Thoracic aorta (tissue), 2 donors: ENCODE measurements at places on chromosomes 1 and 21. TPM values are rescaled to one million over a fixed set of nuclear protein-coding genes. Genes with fewer than 3 reads are reported as not detected.

Gene S100A5
- total RNA-seq, result not detected

GRCh38 chr1:167474191-167474641 lies 44.1 kb downstream of the CD247 start:
- H3K27me3 ChIP-seq, result no peaks in the 10 kb centered on the region
- H3K4me3 ChIP-seq, result no peak overlapping the region
- H3K4me1 ChIP-seq, result no peaks in the 10 kb centered on the region
- H3K27ac ChIP-seq, result no peak overlapping the region
- H3K36me3 ChIP-seq, result no peaks in the 10 kb centered on the region

Gene FCRL2
- total RNA-seq, result not detected

Gene CFAP107
- not detected for total RNA-seq

GRCh38 chr1:44359234-44359935 lies 4.3 kb upstream of the ERI3 start:
- DNase-seq, result no peak
- no peak overlapping the region for H3K27ac ChIP-seq
- H3K27me3 ChIP-seq, result no peaks in the 10 kb centered on the region
- H3K4me1 ChIP-seq, result no peaks in the 10 kb centered on the region

DNA sequence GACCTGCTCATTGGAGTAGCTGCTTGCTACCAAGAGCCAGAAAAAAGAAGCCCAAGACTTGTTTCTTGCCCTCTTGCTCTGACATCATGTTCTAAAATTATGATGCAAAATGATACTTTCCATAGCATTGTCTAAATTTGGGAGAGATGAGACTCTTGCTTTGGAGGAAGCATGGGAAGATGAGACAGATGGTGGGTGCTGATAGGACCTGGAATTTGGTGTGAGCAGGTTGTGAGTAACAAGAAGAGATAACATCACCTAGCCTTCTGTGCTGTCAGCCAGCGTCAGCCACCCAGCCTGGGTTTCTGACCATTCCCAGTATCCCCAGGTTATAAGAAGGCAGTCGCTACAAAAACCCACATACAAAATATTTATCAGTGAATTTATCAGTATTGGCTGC lies 67.1 kb upstream of the GCLM start:
- no peak overlapping the region for H3K27ac ChIP-seq
- no peak for DNase-seq
- H3K4me1 ChIP-seq, result peaks cover 9% of the 10 kb centered on the region
- no peaks in the 10 kb centered on the region for H3K36me3 ChIP-seq

Gene SPRR3
- not detected for total RNA-seq

GRCh38 chr1:91876040-91876470 lies 9.9 kb downstream of the TGFBR3 start:
- H3K36me3 ChIP-seq, result no peaks in the 10 kb centered on the region
- no peak for DNase-seq
- H3K27ac ChIP-seq, result no peak overlapping the region
- peaks cover 16% of the 10 kb centered on the region for H3K4me1 ChIP-seq
- H3K27me3 ChIP-seq, result no peaks in the 10 kb centered on the region

Gene MYBPH
- total RNA-seq, result not detected

GRCh38 chr1:46437723-46438122 lies 43.6 kb downstream of the FAAH start:
- H3K36me3 ChIP-seq, result no peaks in the 10 kb centered on the region
- H3K4me1 ChIP-seq, result no peaks in the 10 kb centered on the region
- H3K4me3 ChIP-seq, result no peak overlapping the region
- H3K27ac ChIP-seq, result no peak overlapping the region
- no peaks in the 10 kb centered on the region for H3K27me3 ChIP-seq

GRCh38 chr1:8022395-8023286 lies 3.5 kb downstream of the ERRFI1 start:
- DNase-seq, result no peak
- no peaks in the 10 kb centered on the region for H3K27me3 ChIP-seq
- no peaks in the 10 kb centered on the region for H3K36me3 ChIP-seq
- peak overlapping the region; percentile 86 for H3K4me3 ChIP-seq

Gene CRP
- total RNA-seq, result not detected

DNA sequence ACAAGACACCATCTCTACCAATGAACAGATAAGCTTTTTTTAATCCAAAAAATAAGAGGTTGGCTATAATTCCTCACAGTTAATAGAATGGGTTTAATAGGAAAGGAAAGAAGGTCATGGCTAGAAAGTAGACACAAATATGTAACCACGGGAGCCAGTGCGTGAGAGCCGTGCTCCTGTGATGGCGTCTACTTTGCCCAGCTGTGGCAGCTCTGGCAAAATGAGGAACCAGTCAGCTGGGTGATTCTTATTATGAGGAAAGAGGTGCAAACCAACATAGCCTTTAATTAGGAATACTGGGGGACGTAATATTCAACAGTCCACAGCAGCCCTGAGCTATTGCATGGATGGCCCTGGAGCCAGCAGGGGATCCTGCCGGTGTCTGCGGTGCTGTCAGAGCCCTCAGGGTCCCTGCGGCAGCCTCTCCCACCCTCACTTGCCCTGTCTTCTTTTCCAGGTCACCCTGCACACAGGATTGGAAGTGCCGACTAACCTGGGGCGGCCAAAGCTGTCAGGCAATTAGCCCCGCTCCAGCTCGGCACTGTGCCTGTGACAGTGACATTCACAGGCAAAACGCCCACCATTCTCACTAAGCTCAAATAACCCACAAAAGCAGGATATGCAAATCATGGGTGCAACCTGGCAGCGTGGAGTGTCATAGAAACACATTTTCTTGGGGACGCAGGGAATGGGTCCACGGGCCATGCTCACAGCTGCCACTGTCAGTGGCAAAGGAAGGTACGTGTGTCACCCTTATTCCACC lies 25.9 kb upstream of the GNPAT start:
- no peaks in the 10 kb centered on the region for H3K4me1 ChIP-seq
- H3K36me3 ChIP-seq, result no peaks in the 10 kb centered on the region
- no peak for DNase-seq
- no peak overlapping the region for H3K4me3 ChIP-seq
- H3K27ac ChIP-seq, result no peak overlapping the region
